ENCODE measurements at places on chromosomes 13 and 19.

DNA sequence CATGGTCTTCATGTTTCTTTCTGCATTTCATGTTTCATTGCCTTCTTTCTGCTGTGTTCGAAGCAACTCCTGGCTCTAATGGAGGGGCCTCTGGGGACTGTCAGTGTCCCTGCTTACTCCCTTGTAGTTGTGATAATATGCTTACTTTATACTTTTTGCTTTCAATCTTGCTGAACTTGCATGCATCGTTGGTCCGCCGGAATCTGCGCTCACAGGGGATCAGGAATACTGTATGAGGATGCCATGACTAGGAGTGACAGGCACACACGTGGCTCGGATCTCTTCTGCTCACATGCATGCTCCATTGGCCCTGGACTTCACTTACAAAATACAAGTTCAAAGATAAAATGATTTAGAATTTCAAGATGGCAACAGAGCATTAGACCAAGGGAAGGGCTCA lies 108.8 kb downstream of the SIPA1L3 start:
- no peak for DNase-seq

DNA sequence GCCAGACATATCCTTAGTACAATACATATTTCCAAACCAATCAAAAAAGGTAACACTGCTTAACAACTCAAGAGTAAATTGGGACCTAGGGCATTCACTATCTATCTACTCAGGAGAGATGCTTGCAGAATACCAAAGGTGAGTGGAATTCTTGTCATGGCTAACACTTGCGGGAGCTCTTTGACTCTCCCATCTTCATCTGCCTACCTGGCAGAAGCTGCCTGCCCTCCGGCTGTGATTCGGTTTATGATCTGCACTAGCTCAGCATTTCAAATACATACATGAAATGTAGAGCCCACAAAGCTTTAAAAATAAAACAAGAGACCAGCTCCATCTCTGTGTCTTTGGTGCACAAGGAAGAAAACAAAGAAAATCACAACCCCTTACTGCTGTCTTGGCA lies 127.3 kb downstream of the STARD13 start:
- DNase-seq: no peak

DNA sequence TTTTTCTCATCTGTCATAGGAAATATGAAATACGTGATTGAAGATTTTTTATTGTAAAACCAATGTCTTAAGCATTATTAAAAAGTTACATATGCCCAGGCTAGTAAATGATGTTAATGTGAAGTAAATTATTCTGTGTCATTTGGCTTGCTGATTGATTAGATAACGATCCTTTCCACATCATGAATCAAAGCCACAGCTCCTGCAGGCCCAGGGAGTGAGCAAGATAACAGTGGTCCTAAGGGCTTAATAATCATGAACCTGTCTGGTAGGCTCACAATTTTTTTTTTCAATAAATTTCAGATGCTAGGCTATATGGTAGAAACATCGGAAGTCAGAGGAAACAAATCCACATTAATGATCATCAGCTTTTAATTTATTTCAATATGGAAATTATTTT lies 269.0 kb upstream of the SLC10A2 start:
- DNase-seq: no peak

DNA sequence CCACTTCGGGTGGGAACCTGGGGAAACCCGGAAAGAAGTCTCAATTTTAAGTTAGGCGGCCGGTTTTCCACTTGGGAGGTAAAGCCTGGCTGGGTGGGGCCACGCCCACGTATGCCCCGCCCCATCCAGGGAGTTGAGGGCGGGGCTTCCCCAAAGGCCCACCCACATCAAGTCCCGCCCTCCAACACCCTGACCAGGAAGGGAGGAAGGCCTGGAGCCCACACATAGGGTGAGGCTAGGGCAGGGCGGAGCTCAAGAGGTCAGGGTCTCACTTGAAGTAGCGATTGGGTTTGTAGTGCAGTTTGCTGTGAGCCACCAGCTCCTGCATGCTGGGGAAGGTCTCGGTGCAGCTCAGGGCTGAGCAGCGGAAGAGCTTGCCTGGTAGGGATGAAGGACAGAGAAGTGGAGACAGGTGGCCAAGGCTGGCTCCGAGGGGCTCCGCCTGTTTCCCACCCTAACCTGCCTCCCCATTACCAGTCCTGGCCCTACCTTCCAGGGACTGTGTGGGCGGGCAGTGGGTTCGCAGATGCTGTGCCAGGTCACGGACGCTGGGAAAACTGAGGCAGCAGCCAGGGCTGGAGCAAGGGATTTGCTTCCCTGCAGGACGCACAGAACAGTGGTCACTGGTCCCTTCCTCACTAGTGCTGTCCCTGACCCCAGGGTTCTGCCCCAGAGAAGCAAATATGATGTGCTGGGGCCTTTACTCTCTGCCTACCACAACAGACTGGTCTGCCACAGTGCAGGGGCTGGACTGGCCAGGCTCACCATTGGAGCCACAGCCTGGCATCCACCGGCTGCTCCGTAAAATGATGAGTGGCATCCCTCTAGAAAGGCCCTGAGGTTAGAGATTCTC lies 1.6 kb downstream of the ZNF414 start:
- no peak for DNase-seq

- peak; percentile 67 for DNase-seq
Observed at GRCh38 chr19:43594710-43595604, 977 bp downstream of the IRGQ start.

- no peak for DNase-seq
Observed at GRCh38 chr13:61777899-61778298, 362.2 kb upstream of the PCDH20 start.

DNA sequence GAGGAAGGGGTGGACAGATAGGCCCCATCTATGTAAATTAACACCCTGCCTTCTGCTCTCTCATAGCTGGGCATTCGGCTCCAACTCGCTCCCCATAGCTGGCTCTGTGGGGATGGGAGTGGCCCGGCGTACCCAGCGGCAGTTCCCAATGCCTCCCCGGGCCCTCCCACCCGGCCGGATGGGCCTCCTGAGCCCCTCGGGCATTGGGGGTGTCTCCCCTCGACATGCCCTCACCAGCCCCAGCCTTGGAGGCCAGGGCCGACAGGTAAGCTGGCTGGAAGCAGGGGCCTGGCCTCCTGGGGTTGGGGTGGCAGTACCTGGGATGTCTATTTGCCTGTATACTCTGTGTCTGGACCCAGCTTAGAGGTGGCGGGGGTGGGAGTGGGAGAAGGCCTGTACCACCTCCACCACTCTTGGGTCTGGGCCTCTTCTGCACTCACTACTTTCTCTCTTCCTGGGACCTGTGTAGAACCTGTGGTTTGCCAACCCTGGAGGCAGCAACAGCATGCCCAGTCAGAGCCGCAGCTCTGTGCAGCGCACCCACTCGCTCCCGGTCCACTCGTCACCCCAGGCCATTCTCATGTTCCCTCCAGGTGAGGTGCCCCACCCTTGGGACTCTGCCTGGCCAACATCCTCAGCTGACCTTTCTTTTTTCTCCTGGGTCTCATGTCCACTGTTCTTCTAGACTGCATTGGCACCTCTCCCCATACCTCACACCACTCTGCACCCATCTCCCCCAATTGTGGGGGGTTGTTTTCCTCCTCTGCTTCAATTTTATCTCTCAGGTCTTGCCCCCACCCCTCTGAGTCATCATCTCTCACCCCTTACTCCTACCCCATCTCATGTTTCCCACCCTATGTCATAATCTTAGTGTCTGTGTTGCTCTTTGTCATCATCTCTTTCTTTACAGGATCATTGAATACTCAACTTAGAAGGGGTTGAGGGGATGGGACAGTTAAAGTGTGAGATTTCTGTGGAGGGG lies 10.1 kb downstream of the PAF1 start:
- DNase-seq: no peak

GRCh38 chr19:5104871-5105351 lies 136.0 kb downstream of the KDM4B start:
- no peak for DNase-seq

DNA sequence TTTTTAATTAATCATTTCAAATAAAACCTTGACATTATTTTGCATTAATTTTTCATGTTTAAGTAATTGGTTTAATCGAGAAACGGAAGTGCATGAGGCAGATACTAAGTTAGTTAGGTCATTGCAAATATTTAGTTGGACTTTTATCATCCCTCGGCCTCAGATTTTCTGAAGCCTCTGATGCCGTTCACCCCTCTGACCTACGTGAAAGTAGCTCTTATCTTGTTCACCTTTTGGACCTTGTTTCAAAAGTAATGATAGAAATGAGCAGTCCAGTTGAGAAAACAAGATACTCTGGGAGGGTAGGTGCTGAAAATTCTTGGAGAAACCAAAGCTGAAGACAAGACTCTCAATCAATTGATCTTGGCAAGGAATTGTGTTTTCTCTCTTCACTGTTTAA lies 23.0 kb downstream of the LAIR2 start:
- no peak for DNase-seq

DNA sequence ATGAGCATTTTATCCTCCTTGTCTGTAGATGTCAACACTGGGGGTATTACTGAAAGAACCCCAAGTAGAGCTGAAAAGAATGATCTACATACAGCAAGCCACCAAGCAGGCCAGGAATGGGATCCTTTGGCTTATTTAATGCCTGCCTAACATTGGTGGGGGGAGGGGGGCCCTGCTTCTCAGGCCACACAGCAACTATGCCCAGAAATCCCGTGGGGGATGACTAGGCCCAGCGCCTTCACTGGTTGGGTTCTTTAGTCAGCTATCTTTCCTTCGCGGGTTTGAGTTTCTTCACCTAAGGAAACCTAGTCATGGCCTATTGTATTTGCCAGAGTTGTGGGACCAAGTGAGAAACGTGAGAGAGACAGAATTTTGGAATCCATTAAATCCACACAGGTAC lies 80.5 kb downstream of the CCNA1 start:
- DNase-seq: no peak

DNA sequence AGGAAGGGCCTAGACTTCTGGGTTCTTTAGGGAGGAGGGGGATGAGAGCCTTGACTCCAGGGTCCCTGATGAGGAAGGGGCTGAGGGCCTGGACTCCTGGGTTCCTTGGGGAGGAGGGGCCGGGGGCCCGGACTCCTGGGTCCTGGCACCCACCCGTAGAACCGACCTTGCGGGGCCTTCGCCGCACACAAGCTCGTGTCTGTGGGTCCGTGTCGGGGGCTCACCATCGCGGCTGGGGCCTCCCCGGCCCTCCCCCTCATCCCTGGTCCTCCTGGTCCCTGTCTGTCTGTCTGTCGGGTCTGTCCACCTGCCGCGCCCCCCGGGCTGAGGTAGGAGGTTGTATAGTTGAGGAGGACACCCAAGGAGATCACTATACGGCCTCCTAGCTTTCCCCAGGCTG lies 662 bp upstream of the SPACA6 start:
- no peak for DNase-seq

DNA sequence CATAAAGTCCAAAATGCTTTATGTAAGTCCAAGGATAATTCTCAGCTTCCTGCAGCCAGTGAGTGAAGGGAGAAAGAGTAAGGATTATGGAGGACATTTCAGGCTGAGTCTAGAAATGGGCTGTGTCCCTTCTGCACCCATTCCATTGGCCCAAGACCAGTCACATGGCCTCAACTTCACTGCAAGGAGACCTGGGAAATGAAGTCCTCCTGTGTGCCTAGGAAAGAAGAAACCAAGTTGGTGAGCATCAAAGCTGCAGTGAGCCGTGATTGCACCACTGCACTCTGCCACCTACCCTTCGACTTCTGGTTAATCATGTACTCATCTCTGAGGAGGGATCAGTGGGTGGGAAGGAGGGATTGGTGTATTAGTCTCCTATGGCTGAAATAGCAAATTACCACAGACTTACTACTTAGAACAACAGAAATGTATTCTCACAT lies 3.6 kb upstream of the CD37 start:
- peak; percentile 22 for DNase-seq

DNA sequence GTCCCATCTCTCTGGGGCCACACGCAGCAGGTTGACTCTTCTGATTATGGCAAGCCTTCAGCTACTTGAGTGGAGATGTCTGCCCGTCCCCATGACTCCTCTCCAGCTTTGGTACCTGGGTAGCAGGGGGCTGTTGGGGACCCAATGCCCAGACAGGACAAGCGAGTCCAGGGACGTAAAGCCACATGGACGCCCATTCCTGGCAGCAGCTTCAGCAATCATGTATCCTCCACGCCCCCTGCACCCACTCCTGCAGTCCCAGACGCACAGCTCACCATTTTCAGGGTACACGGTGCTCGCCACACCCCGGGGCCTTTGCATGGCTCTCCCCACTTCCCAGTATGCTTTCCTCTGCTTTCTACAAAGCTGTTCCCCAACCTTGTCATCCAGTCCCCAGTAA lies 22.0 kb upstream of the VSTM2B start:
- no peak for DNase-seq

- no peak for DNase-seq
Observed at GRCh38 chr13:23776698-23777574, 112.3 kb downstream of the MIPEP start.

GRCh38 chr19:18349524-18350128 lies 9.2 kb downstream of the PGPEP1 start:
- DNase-seq: peak; percentile 48

GRCh38 chr13:51153527-51153926 lies 42.5 kb upstream of the C13orf42 start:
- no peak for DNase-seq

DNA sequence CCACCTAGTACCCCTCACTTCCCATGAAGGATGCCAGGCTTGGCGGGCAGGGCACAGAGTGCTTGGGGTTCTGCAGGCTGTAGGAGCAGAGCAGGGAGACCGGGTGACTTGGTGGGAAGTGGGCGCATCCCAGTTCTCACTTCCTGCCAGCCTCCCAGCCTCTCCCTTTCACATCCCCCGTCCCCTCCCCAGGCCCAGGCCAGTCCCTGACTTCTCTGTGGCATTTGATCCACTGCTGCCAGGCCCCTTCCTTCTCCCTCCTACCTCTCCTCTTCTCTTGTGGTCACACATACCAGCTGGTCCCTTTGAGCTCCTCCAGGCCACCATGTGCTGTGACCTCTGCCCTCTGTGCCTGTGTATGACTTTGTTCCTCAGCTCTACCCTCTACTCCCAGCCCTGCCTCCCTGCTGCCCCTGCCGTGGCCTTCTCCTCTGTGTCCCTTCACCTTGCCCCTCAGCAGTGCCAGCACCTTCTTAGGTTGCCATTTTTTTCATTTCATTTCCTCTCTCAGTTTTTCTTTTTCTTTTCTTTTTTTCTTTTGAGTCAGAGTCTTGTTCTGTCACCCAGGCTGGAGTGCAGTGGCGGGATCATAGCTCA lies 19.5 kb downstream of the MYO1F start:
- no peak for DNase-seq
